NCI-H460 (cell line): ENCODE measurements at places on chromosomes 12 and 14. TPM values are rescaled to one million over a fixed set of nuclear protein-coding genes. Genes with fewer than 3 reads are reported as not detected.

Gene CLEC4D
- not detected in 2 replicates for total RNA-seq

Gene CCDC177
- total RNA-seq, result not detected in 2 replicates

Gene SOAT2
- total RNA-seq, result not detected in 2 replicates

Gene MGST1
- total RNA-seq, result 309 and 386 TPM in 2 replicates

Gene AKAP5
- total RNA-seq, result 0.12 and 0.22 TPM in 2 replicates

Gene RPS6KA5
- 4.6 TPM in 2 replicates for total RNA-seq

Gene KRT73
- total RNA-seq, result not detected in 2 replicates

Gene ESPL1
- 12.3 and 15.7 TPM in 2 replicates for total RNA-seq

DNA sequence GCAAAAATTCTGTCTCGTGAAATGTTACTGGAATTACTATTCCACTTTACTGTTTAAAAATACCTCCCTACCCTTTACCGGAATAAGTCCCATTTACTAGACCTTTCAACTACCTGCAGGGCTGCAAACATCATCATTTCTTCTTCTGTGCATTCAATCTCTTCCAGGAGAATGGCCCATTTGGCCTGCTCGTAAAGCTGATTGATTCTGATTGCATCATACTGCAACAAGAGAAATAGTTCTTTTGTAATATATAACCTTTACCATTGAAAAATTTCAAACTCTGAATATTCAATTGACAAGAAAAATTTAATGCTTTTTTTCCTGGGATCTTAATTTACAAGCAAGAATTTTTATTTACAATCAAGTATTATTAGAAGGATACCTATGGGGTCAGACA lies 72.4 kb downstream of the FERMT2 start:
- peak; percentile 13 for DNase-seq

GRCh38 chr12:104166465-104166864 lies 28.5 kb upstream of the NFYB start:
- DNase-seq, result no peak

GRCh38 chr12:113407931-113408600 lies 4.4 kb upstream of the SDS start:
- DNase-seq, result no peak

DNA sequence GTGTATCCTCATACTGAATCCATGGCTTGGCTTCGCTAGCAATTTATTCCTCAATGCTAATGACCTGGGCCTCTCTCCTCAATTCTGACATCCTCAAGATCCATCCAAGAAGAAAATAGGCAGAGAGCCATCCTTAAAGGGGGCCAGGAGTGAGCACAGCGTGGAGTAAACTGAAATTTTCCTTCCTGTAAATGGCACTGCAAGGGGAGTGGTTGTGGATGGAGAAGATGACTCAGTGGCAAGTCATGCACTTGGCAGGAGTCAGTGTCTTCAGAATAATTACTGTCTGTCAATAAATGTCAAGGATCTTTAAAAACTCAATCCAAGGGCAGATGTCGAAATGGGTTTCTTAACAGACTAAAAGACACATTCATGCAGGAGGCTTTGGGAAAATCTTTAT lies 88.0 kb upstream of the TMEM132C start:
- DNase-seq, result peak; percentile 19

GRCh38 chr12:67356380-67356774 lies 87.2 kb downstream of the CAND1 start:
- DNase-seq, result no peak

DNA sequence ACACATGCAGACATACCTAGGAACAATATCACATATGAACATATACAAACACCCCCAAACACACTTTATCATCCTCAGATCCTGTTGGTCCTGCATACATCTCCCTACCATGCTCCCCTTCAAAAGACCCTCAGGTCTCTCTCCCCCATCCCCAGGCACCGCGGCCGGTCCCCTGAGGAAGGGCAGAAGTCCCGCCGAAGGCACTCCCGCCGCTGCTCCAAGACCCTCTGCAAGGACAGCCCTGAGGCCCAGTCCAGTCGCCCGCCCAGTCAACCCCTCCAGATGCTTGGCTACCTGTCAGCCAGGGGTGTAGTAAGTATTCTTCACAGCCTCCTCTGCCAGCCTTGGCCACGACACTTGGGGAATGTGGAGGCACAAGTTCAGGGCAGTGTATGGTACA lies 48.2 kb upstream of the HSPB8 start:
- no peak for DNase-seq

- no peak for DNase-seq
These were observed 39.9 kb downstream of the SLC25A47 start for GRCh38 chr14:100363053-100363452.

DNA sequence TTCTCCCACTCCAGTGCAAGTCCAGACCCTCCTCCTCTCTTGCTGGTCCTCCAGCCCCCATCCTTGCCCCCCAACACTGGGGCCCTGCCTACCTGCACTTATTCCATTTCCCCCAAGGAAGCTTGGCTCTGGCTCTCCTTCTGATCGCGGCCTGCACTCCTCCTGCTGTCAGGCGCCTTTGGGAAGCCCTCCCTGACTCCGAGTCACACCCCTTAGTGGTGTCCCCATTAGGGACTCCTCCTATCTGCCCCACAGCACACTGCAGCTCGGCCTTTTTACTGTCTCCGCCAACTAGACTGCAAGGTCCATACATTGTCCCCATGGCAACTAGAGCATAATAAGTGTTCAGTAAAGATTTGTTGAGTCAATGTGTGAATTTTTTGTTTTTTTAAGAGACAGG lies 32.9 kb downstream of the FIGNL2 start:
- DNase-seq, result no peak

- no peak for DNase-seq
These were observed 323.5 kb downstream of the ALG10 start for GRCh38 chr12:34345801-34346200.

GRCh38 chr12:570921-571794 lies 92.1 kb downstream of the NINJ2 start:
- DNase-seq, result peak; percentile 72

DNA sequence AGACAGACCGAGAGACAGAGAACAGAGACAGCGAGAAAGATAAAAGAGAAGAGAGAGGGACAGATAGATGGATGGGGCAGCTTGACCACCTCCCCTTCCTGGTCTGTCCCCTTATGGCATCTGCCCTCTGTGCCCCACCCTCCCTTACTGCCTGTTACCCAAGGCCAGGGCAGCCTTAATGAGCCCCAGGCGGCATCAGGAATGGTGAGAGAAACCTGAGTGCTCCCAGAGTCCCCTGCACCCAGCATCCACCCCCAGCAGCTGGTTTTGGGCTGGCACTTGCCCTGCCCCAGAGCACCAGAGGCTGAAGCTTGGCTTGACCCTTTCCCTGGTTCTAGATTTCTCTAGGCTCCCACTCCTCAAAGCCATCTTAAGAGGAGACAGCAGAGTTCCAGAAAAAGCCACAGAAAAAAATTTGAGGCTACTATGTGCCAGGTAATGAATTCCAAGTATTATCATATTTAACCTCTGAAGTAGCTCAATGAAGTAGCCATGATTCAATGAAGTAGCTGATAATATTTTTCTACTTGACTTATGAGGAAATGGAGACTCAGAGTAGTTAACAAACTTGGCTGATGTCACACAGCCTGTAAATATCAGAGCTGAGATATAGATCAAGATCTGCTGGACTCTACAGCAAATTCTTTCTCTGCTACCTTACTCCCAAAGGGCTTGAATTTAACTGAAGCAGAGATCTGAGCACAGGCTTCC lies 2.0 kb upstream of the ZNF385A start:
- no peak for DNase-seq

GRCh38 chr12:94545935-94546771 lies 86.5 kb upstream of the CEP83 start:
- peak; percentile 36 for DNase-seq

DNA sequence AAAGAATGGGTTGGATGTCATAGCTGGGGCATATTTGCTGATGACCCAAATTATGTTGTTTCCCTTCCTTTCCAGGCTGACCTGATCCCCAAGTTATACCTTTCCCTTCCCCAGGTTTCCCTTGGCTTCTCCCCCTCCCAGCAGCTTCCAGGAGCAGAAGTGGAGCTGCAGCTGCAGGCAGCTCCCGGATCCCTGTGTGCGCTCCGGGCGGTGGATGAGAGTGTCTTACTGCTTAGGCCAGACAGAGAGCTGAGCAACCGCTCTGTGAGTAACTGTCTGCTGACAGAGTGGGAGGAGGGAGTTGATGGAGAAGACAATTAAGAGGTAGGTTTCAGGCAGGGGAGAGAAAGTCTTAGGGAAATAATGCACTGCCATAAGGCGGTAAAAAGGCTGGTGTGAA lies 25.0 kb downstream of the A2ML1 start:
- no peak for DNase-seq

GRCh38 chr12:39887856-39888255 lies 218.0 kb downstream of the SLC2A13 start:
- DNase-seq, result no peak

DNA sequence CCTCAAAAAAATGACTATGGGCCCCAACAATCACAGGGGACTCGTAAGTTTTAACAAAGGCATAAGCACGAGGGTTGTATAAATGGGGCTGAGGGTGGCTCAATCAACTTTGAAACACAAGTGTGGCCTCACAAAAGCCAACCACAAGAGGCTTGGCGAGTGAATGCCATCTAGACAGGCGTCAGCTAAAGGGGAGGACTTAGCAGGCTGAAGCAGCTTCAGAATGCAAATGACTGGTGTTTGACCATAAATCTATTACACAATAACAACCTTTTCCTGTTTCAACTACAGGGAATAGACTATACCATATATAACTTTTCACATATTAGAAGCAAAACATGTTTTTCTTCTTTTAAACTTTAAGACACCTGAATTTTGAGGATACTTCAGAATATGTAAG lies 777.9 kb downstream of the FSCB start:
- DNase-seq, result no peak

- no peak for DNase-seq
These were observed 156.3 kb downstream of the ZFP36L1 start for GRCh38 chr14:68636597-68636996.

GRCh38 chr12:25692115-25693035 lies 139.3 kb upstream of the LMNTD1 start:
- no peak for DNase-seq

GRCh38 chr12:89966495-89967240 lies 258.0 kb upstream of the ATP2B1 start:
- DNase-seq, result no peak

DNA sequence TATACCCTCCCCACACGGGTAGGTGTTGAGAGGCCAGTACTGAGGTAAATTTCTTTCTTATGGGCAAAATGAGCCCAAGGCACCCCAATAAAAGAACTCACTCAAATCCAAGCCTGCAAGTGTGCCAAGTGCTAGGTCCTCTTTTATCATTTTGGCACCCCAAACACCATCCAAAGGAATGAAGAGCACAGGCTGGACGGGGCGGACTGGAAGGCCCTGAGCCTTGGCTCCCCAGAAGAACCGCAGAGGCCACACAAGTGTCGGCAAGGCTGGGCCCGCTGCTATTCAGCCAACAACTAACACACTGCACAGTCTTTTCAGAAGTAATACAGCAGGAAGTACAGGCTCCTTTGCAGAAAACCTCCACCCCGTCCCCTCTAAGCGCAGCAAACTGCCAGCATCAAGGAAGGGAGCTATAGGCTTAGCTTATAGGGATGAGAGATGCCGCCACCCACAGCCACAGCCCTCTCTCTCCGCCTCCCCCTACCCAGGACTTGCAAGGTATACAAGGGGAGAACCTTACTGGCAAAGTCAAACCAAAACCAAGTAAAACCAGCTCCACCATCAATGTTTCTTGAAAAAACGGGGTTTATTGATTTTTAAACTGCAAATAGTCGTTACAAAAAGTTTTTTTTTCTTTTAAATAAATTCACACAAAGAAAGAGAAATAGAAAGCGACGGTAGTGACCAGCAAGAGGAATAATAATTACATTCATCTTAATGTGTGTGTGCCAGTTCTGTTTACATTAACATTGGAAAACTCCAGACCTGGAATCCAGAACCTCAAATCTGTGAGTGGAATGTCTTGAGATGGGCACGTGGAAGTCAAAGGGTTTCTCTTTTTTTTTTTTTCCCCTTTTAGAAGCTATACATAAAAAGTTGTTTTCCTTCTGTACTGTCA lies 5.5 kb downstream of the ZFP36L1 start:
- DNase-seq, result no peak

DNA sequence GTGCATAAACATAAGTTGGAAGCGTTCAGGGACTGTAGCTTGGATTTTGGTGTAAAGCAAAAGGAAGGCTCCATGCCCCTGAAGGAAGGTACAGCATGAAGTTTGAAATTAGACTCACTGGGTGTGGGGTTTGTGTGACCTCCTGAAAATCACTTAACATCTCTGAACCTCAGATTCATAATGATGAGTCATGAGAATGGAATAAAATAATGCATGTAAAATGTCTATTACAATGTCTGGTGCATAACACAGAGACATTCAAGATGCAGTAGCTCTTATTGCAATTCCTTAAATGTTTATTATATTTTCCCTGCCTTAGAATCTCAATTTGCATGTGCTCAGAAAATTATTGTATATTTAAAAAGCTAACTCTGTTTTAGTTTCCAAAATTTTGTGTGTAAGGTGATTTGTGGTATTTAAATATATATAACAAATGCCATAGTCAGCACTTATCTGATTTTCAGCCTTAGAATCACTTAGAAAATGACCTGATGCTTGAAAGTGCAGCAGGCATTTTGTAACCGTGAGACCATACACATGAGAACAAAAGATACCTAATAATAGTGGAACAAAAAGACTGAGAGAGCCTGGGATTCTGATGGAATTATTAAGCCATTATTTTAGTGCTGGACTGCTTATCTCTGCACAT lies 66.3 kb downstream of the E2F7 start:
- no peak for DNase-seq
